Memory B cell (primary cell): ENCODE measurements at places on chromosomes 3 and 15.

GRCh38 chr15:52256366-52256765 is 39.2 kb downstream of the MYO5C start:
- peak overlapping the region; percentile 21 for H3K4me3 ChIP-seq
- no peaks in the 10 kb centered on the region for H3K27me3 ChIP-seq
- DNase-seq, result peak; percentile 65
- no peaks in the 10 kb centered on the region for H3K36me3 ChIP-seq
- peak overlapping the region; percentile 60 for H3K27ac ChIP-seq
- H3K4me1 ChIP-seq, result peaks cover 23% of the 10 kb centered on the region

DNA sequence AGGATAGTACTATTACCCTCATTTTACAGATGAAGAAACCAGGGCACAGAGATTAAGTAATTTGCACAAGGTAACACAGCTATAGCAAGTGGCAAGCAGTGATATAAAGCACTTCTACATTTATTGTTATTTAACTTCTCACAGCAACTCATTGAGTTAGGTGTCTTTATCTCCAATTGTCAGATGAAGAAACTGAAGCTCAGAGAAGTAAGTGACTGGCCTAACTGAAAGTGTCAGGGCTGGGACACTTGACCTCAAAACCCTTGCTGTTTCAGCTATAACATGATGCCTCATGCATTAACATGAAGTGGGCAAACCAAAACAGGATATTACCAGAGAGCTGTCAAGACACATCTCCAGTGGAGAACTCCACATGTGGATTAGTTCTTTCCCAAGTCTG is 65.8 kb upstream of the LEKR1 start:
- H3K27me3 ChIP-seq, result no peaks in the 10 kb centered on the region
- H3K4me3 ChIP-seq, result no peak overlapping the region
- DNase-seq, result no peak
- H3K27ac ChIP-seq, result no peak overlapping the region
- peaks cover 5% of the 10 kb centered on the region for H3K36me3 ChIP-seq

DNA sequence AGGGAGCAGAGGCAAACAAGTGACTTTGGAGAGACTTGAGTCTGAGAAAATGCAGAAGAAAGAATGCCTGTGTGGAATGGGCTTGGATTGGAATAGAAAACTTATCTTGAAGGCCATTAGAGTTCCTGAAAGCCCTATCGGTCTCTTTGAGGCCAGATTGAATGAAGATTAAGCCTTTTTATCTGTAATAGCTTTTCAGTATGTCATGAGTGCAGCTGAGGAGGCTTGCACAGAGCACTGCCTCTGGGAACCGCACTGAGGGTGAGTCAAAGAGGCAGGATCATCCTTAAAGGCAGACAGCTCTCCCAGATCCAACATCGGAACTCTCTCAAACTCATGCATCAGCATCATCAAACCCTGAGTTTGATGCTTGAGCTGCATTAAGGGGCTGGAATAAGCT is 515.2 kb downstream of the NTRK3 start:
- H3K27ac ChIP-seq, result no peak overlapping the region
- peaks cover 2% of the 10 kb centered on the region for H3K27me3 ChIP-seq
- no peak for DNase-seq
- H3K4me3 ChIP-seq, result no peak overlapping the region
- peaks cover 3% of the 10 kb centered on the region for H3K4me1 ChIP-seq
- H3K36me3 ChIP-seq, result no peaks in the 10 kb centered on the region

GRCh38 chr3:143775459-143775858 is 72.8 kb downstream of the SLC9A9 start:
- H3K4me3 ChIP-seq, result no peak overlapping the region
- peaks cover 5% of the 10 kb centered on the region for H3K36me3 ChIP-seq

- peaks cover 4% of the 10 kb centered on the region for H3K27me3 ChIP-seq
- H3K4me3 ChIP-seq, result no peak overlapping the region
- no peaks in the 10 kb centered on the region for H3K36me3 ChIP-seq
- no peaks in the 10 kb centered on the region for H3K4me1 ChIP-seq
- no peak overlapping the region for H3K27ac ChIP-seq
- no peak for DNase-seq
Observed at GRCh38 chr15:87609474-87609873, 647.1 kb downstream of the NTRK3 start.

DNA sequence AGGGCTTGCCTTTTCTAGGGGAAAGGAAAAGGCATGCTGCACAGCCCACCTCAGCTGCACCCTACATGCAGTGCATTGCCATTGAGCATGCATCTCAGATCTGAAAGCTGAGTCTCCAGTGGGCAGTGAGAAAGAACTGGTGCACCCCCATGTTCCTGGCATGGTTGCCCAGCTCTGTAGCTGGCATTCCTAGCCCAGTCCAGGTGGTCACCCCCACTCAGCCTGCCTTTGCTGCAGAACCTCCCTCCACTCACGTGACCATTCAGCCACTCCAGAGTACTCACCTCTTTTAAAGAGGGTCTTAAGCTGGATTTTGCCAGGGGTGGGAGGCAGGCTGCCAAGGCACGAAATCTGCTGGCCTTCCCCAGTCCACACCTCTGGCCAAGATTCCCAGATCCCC is 208.6 kb upstream of the TOPAZ1 start:
- DNase-seq, result no peak
- H3K36me3 ChIP-seq, result no peaks in the 10 kb centered on the region
- H3K27ac ChIP-seq, result no peak overlapping the region
- no peaks in the 10 kb centered on the region for H3K27me3 ChIP-seq
- peaks cover 10% of the 10 kb centered on the region for H3K4me1 ChIP-seq
- H3K4me3 ChIP-seq, result no peak overlapping the region

DNA sequence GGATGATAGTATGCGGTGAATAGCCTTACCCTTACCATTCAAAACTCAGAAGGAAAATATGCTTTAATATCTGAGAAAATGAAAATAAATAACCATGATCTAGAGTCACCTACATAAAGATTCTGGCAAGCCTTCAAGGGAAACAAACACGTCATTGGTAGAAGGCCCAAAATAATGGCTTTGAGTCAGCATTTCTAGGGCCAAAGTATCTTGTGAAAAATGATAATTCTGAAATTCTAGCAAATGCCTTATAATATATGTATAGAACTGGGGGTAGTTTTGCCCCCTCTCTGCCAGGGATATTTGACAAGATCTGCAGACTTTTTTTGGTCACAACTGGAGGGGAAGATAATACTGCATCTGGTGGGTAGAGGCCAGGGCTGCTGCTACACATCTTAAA is 15.4 kb downstream of the PLSCR1 start:
- H3K36me3 ChIP-seq, result peaks cover 16% of the 10 kb centered on the region
- no peaks in the 10 kb centered on the region for H3K4me1 ChIP-seq
- H3K27ac ChIP-seq, result no peak overlapping the region
- H3K27me3 ChIP-seq, result no peaks in the 10 kb centered on the region
- DNase-seq, result no peak
- no peak overlapping the region for H3K4me3 ChIP-seq

DNA sequence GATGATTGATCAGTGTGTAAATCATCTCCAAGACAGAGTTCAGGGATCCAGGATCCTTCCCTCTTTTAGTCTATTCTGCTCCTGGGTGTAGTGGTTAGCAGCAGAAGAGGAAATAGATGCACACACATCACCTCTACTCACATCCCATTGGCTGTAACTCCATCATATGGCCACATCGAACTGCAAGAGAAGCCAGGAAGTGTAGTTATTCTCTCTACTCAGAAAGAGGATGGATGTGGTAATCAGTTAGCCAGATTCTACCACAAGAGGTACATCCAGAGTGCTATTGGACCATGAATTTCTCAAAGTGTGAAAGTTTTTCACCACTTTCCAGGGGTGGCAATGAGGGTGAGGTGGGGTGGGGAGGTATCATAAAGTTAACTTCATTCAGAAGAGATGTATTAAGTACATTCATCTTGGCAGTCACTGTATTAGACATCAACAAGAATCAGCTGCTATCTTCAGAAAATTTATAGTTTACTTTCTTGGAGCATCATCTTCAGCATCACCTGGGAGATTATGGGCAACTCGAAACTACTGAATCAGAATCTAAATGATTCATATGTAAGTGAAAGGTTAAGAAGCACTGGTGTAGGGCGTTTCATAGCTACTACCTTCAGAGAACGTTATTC is 60.6 kb upstream of the GAP43 start:
- peaks cover 11% of the 10 kb centered on the region for H3K27me3 ChIP-seq
- no peak overlapping the region for H3K4me3 ChIP-seq
- no peaks in the 10 kb centered on the region for H3K4me1 ChIP-seq

DNA sequence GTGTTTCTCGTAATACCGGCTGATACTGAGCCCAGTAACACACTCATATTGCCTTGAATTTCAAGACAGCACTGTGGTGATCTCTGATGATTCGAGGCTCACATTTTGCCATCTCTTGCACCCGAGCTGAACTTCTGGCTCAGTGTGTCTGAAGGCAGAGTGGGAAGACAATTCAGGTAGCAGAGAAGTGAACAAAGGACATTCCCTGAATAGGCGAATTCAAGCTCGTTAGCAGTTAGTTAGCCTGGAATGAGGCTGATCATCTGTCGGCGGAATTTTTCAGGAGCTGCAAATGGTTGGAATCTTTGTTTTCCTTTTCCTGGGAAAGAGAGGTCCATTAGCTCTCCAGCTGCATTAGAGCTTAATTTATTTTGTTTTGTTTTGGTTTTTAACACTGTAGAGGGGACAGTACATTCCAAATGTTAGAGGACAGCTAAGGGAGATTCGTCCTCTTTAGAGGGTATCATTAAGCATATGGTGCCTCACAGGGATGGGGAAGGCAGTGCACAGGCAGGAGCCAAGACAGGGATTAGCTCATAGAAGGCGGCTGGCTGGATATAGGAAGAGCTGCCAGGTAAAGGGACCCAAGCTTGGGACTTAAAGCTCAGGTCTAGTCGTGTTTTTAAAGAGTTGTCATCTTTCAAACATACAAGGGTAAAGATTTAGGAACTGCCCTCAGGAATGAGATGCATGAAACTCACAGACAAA is 119.7 kb upstream of the DLG1 start:
- H3K4me1 ChIP-seq, result no peaks in the 10 kb centered on the region
- no peak for DNase-seq
- no peak overlapping the region for H3K27ac ChIP-seq
- peaks cover 2% of the 10 kb centered on the region for H3K27me3 ChIP-seq

DNA sequence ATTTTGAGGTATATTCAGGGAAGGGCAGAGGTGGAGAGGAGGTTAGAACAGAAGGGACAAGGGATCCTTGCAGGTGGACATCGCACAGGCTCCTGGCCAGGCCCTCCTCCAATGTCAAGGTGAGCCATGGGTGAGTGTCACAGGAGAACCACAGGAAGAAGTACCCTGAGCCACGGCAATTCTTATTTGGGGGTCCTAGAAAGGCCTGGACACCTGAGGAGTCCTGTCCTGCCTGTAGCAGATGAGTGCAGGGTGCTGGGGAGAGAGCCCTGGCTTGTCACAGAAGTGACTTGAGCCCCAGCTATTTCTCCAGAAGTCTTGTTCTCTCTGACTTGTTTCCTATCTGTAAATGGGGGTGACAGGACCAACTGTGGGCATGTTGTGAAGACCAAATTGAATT is 4.3 kb downstream of the SLC6A20 start:
- H3K27me3 ChIP-seq, result peaks cover 22% of the 10 kb centered on the region
- no peak overlapping the region for H3K4me3 ChIP-seq

GRCh38 chr3:148992027-148992634 is 791 bp downstream of the GYG1 start:
- DNase-seq, result peak; percentile 33
- H3K27ac ChIP-seq, result peak overlapping the region; percentile 74
- peaks cover 15% of the 10 kb centered on the region for H3K4me1 ChIP-seq
- H3K4me3 ChIP-seq, result peak overlapping the region; percentile 72
- peaks cover 9% of the 10 kb centered on the region for H3K36me3 ChIP-seq

- no peaks in the 10 kb centered on the region for H3K36me3 ChIP-seq
- DNase-seq, result no peak
- peaks cover 9% of the 10 kb centered on the region for H3K27me3 ChIP-seq
- no peak overlapping the region for H3K4me3 ChIP-seq
- no peaks in the 10 kb centered on the region for H3K4me1 ChIP-seq
- H3K27ac ChIP-seq, result no peak overlapping the region
Observed at GRCh38 chr3:50481992-50482391, 21.4 kb downstream of the CACNA2D2 start.

DNA sequence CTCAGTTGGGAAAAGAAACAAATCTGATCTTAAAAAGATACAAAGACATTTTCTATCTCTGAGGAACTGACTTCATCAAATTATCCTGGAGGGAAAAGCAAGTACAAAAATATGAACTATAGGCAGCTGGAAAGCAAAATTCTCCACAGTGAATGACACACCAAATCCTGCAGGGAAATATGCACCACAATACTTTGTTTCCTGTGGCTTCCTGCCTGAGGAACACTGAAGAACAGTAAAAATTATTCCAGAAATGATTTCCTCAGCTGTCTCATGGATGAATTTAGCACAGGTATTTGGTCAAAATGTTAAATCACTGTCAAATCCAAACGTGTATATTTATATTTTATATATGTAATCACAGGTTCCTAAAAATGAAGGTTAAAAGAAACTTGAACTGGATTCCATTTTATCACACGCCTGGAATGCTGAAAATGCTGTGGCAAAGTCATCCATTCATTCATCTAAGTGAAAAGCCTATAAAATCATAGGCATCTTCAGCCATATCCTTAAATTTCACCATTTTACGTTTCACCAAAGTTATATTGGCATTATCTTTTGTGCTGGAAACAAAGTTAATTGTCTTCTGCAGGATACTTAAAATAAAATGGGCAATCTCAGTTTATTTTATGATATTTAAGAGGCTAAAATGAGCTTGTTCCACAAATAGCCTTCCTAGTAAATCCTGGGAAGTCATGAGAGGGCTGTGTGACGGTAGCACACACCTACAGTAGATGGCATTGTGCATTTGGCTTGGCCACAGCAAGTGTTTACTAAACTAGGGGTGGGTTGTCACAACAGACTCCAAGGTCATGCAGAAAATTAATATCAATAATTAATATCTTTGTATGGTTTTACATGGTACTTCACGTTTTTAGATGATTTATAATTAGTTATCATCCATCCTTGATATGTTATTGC is 19.3 kb upstream of the TSC22D2 start:
- H3K27me3 ChIP-seq, result no peaks in the 10 kb centered on the region
- H3K27ac ChIP-seq, result peak overlapping the region; percentile 4
- no peak overlapping the region for H3K4me3 ChIP-seq

- no peak overlapping the region for H3K4me3 ChIP-seq
- peaks cover 3% of the 10 kb centered on the region for H3K27me3 ChIP-seq
- no peak overlapping the region for H3K27ac ChIP-seq
- no peaks in the 10 kb centered on the region for H3K4me1 ChIP-seq
- H3K36me3 ChIP-seq, result no peaks in the 10 kb centered on the region
Observed at GRCh38 chr3:107488942-107489341, 33.8 kb upstream of the BBX start.

DNA sequence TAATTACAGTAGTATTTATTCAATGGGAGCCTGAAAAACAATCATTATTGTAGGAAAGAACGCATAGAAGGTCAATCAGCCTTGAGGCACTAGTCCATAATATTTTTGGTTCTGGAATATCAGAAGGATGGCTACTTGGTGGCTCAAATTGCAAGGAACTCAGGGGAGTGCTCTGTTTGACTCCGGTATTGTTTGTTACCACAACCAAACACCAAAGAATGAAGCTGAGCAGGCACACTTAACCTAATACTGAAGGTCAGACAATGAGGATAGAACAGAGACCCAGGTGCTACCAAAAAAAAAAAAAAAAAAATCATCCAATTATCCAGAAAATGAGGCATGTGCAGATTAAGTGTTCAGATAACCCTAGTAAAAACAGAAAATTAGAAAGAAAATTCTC is 11.1 kb upstream of the SATB1 start:
- peaks cover 8% of the 10 kb centered on the region for H3K4me1 ChIP-seq
- no peak overlapping the region for H3K4me3 ChIP-seq
